CD4-positive, alpha-beta T cell treated with Interleukin-17A for 1 hour (primary cell): ENCODE measurements at places on chromosomes 12 and 14.
A peak's percentile ranks its signal among the peaks of the same experiment; 100 is the strongest.

DNA sequence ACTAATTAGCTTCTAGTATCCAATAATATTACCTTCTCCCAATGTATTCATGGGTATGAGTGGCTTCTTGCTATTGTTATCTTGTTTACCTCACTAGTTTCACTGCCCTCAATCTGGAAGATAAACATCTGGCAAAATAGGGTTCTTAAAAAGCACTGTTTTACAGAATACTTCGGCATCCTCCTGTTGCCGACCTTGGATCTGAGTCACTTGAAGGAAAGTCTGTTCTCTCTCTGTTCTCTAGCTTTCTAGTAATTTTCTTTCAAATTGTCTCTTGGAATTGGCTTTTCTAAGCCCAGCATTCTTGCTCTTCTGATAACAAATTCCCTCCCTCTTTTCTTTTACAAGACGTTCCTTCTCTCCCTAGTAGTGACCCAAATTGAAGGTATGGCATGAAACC lies 189.5 kb downstream of the KITLG start:
- no peak for DNase-seq

DNA sequence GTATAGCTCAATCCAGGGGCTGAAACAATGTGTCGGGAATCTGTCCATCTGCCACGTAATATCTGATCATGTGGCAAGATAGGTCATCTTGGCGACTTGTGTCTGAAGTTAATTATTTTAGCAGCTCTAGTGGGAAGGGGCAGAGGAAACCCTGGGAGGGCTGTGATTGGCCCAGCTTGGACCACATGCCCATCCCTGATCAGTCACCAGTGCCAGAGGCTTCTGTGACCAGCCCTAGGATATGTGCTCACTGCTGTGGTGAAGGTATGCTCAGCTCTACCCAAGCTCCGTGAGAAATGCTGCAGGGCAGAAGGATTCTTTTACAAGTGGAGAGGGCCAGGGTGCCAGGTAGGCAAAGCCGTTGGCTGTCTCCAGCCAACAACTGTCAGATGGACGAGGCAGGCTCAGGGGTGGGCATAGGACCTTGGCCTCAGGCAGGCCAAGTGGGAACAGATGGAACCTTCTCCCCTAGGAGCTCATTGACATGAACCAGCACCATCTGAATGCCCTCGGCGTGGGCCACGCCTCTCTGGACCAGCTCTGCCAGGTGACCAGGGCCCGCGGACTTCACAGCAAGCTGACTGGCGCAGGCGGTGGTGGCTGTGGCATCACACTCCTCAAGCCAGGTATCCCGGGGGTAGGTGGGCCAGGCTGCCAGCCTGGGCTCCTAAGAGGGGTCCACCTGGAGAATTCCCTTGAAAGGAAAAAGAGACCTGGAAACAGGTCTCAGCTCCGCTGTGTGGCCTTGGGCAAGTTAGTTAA lies 21.1 kb downstream of the MVK start:
- no peak for DNase-seq

DNA sequence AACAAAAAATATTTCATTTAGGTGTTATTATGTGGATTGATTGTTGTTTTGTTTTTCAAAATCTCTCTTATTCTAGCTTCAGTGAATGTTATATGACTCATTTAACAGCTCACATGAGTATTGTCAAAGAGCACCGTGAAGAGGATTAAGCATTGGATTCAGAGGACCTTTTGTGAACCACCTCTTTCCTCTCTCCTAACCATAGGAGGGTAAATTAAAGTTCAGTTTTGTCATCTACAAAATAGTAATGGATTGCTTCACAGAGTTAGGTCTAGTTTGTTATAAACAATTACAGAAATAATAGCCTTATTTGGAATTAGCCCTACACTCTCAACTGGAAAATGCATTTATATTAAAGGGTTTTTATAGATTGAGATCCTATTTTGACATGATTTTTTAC lies 962 bp upstream of the KERA start:
- DNase-seq = no peak

- no peak for DNase-seq
Observed at GRCh38 chr12:77893918-77894317, 63.2 kb downstream of the NAV3 start.

- DNase-seq = peak; percentile 16
Observed at GRCh38 chr14:64734990-64735389, 30.8 kb downstream of the PLEKHG3 start.

DNA sequence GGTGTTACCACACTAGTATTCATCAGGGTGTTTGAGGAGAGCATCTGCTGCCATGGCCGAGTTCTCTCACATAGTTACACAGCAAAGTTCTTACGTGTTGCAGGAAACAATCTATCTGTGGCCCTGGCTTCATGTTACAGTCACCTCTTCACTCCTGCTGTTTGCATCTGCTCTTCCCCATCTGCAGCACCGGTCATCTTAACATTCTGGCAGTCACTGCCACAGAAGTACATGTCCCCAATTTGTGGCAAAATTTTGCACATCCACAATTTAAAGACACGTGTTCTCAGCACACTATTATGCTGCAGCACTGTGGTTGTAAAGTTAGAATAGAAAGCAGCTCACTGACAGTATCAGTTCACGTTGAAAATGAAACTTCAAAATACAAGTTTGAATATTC lies 23.2 kb downstream of the MAPK1IP1L start:
- DNase-seq = peak; percentile 16

DNA sequence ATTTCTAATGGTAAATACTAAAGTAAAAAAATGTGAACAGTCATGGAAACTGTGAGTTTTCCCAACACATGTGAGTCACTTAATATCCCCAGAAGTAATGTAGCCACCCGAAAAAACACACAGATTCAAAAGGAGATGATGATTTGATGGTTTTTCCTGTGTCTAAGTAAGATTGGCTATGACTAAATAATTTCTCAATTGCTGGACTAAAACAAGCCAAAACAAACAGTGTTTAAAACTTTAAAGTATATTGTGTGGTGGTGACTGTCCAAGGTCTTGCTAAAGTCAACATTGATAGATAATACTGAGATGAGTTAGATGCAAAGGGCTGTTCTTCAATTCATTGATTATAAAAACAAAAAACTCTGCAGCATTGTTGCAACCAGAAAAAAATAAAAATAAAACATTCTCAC lies 89.6 kb upstream of the SOX5 start:
- DNase-seq = no peak

DNA sequence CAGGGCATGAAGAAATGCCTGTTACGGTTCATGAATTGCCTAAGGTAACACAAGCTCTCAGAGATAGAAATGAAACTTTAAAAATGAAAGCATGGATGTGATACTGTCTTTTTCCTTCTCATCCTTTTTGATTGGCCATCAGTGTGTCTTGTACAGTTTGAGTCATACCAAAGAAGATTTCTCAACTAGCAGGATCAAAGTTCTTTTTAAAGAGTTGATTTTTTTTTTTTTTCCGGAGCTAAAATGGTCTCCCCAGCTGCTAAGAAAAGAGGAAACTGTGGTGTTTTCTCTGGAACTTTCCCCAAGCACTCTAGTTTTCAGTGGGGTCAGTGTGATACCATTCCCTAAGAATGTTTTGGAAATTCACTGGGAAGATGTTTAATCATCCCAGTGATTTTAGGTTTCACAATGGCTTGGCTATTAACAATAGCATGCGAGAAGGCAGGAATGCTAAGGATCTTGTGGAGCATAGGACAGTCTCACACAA lies 105.0 kb downstream of the ETNK1 start:
- DNase-seq = no peak

DNA sequence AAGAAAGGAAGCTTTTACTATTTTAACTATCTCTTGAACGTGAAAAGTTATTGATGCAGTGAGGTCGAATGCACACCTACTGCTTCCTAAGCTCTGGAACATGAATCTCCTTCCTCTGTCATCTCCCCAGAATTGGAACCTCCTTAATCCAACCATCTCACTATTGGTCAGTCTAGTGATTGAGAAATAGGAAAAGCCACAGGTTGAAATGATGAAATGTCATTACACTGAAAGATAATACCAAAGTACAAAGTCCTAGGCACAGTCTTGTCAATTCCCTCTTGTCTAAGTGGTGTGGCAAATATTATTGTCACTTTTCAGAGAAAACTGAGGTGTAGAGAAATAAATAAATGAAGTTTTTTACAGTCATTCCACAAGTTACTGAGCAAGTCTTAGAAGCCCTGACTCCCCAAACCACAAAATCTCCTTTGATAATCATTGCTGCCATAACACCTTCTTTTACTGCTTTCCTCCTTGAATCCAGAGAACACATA lies 19.5 kb upstream of the HIGD1C start:
- DNase-seq = no peak

DNA sequence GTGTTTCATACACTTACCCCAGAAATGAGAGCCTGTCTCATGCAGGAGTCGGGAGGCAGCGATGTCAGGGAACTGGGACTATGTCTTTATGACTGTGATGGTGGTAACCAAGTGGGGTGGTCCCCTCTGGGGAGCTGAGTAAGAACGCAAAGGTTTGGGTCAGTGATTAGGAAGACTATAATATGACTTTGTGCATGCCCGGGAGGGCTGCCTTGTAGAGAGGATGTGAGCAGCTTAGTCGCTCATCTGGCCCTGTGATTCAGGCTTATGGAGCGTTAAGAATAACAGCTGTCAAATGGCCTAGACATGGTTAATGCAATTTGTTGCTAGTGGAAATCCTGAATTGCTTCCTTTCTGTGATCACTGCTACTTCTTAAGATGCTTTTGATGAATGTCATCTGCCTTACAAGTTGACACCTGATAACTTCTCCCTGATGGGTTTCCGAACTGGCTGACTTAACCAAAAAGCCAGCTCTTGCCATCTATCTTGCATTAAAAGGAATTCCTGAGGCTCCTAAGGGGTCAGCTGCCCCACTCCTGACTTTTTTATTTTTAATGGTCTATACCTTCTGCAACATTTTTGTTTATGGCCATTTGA lies 35.4 kb upstream of the AACS start:
- DNase-seq = no peak

DNA sequence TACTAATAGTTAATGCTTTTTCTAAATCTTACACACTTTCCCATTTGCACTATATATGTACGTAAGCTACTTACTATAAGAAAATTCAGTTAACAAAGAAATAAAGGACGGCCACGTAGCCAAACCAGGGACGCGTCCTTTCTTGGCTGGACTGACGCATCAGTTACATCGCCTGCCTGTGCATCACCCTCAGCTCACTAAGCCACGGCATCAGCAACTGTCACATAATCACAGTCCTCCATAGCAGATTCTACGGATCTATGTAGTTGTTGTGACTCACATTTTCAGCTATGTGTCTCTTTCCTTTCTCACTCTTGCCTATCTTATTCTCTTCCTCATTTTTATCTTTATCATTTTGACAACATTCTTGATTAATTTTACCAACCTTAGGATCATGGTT lies 38.1 kb upstream of the C12orf50 start:
- no peak for DNase-seq

DNA sequence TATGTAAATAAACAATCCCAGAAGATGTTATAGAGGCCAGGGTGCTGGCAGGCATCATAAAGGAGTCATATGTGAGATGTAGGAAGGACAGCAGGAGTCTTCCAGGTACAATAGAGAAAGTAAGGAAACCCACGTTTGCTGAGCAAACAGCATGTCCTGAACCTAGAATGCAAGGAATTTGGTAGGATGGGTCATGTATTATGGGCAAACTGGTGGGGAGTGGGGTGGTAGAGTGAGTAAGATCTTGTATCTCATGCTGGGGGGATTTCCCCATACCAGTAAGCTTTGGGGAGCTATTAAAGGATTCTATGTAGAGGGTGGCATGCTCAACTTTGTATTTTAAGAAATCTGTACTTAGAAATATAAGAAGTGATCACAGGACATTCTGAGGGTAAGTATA lies 41.0 kb downstream of the CDKL1 start:
- no peak for DNase-seq

DNA sequence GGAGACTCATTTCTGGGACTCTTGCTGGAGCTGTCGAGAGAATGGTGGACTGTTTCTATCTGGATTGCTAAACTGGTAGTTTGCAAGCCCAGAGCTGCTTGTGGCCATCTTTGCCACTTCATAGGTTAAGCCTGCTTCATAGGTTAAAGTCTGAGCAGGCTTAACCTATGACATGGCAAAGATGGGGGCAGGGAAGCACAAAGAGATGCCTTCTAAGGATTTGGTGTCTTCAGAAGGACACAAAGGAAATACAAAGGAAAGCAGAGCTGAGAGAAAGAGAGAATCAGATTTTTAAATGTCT lies 78.4 kb upstream of the MAX start:
- no peak for DNase-seq

DNA sequence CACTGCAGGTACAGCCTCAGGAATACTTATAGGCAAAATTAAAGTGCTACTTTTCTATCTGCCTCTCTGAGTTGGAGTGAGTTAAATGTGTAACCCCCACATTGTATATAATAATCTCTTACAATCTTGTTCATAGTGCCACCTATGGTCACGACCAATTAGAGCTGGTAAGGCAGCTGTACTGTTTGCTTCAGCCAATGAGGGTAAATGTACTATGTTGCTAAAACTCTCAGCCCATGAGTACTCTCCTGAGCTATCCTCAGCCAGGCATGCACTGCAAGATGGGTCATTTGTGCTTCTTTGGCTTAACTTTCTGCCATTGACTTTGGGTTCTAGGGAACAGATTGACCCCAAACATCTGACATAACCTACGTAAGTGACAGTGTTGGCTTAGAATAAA lies 15.0 kb upstream of the MDM2 start:
- peak; percentile 73 for DNase-seq

DNA sequence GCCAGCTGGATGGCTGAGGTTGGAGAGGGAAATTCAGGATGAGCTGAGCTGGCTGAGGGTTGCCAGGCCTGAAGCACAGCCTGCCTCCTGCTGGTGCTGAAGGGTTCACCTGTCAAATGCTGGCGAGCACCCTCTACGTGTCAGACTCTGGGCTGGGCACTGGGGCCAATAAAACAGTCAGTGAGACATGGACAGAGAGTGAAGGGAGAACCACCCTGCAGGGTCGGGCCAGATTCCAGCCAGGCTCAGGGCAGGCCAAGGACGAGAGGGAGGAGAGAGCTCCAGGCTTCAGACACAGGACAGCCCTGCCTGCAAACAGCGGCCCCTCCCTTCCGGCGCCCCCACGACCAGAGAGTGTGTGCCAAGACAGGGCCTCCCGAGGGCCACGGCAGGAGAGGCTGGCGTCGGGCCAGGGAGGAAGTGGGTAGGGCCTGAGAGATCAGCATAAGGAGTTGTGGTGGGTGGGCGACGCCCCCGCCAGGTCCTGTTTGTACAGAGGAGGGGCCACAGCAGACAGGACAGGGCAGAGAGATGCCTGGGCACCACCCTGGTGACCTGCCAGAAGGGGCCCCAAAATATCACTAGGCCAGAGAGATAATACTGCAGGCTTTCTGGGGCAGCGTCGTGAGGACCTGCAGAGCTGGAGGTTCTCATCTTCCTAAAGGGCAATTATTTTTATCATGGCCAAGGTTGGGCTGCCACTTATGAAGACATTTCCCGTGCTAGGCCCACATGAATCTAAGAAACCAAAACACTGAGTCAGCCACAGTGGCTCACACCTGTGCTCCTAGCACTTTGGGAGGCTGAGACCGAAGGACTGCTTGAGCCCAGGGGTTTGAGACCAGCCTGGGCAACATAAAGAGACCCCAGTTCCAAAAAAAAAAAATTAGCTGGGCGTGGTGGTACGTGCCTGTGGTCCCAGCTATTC lies 73.1 kb upstream of the GPR68 start:
- DNase-seq = peak; percentile 84

- DNase-seq = no peak
Observed at GRCh38 chr12:42985506-42985905, 396.0 kb upstream of the PRICKLE1 start.

GRCh38 chr12:92624236-92624635 lies 78.6 kb upstream of the PLEKHG7 start:
- DNase-seq = no peak
